ENCODE measurements at places on chromosomes 4 and X.

- DNase-seq: no peak
Observed at GRCh38 chr4:94676970-94677369, 80.8 kb upstream of the BMPR1B start.

DNA sequence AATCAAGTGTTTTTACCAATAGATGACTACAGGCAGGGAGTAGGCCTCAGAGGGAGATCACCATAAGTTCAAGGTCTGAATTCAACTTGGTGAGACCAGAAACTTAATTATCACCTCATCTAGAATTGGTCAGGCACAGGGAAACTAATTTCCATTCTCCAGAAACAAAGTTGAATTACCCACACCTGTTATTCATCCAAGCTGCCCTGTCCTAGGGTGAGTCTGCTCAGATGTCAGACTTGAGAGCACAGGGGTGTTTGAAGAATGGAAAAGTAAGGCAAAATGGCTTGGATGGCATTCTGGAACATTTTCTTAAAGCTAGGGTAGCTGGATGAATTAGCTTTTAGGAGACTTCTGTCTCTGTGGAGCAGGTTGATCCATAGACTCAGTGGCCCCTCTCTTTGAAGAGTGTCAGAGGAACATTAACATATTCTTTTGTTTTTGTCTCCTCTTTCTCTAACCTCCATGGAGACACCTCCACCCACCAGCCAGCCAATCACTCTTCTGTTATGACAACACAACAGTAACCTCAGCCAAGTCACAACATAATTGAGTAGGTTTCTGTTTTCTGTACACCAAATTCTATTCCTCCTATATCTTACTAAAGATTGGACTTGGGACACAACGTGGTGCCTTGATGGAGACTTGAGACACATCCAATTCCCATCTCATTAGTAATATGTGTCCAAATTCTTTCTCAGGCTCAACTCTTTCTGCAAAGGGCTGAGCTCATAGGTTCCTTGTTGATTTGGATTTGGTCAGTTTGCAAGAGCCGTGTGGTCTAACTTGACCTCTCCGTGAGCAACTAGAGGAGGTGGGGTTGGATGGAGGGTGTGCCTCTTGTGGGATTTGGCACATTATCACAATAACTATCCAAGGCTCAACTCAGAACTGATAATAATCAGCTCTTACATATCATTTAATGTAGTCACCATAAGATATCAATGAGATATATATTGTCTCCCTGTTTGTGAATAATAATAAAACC, 45.1 kb downstream of the VSIG4 start:
- DNase-seq: peak; percentile 68

DNA sequence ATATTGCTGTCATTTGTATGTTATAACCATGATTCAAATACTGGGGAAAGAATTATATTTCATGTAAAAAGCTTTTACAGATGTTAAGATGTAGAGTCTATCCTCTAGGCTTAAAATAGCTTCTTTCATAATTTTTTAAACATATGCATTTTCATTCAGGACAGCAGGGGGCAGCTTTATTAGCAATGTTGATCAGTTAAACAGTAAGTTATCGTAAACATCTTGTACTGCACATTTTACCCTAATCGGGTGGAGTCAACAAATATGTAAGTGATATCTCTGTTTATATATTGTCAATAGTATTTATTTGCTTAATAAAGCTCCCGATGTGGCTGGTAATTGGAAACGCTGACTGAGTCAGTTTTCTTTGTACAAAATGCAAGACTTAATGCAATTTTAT, 142.5 kb upstream of the MED14 start:
- peak; percentile 40 for DNase-seq

GRCh38 chr4:177256950-177257349, 52.7 kb upstream of the NEIL3 start:
- no peak for DNase-seq
